ENCODE measurements at places on chromosomes 5 and 9.

- DNase-seq, result no peak
These were observed 2.8 kb upstream of the RICTOR start for GRCh38 chr5:39076757-39077728.

- no peak for DNase-seq
These were observed 16.3 kb downstream of the CARD19 start for GRCh38 chr9:93112116-93112863.

- DNase-seq, result peak; percentile 3
These were observed 138.2 kb upstream of the RFX3 start for GRCh38 chr9:3664044-3664443.

- no peak for DNase-seq
These were observed 981.7 kb downstream of the NR2F1-AS1 start for GRCh38 chr5:92599217-92599810.

GRCh38 chr5:50886657-50887345, 220.4 kb downstream of the PARP8 start:
- no peak for DNase-seq

DNA sequence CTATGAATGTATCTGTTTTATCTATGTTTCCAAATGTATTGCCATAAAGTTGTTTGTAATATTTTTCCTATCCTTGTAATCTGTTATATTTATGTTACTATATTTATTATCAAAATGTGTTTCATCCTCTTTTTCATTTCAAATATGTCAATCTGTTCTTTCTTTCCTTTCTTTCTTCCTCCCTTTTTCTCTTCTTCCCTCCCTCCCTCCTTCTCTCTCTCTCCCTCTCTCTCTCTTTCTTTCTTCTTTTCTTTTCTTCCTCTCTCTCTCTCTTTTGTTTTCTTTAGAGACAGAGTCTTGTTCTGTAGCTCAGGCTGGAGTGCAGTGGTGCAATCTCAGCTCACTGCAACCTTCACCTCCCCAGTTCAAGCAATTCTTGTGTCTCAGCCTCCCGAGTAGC, 91.3 kb downstream of the GTF3C4 start:
- DNase-seq, result no peak

GRCh38 chr5:179274321-179275315, 70.6 kb downstream of the ADAMTS2 start:
- DNase-seq, result no peak

- DNase-seq, result no peak
These were observed 8.9 kb downstream of the LRRC26 start for GRCh38 chr9:137160716-137161557.

DNA sequence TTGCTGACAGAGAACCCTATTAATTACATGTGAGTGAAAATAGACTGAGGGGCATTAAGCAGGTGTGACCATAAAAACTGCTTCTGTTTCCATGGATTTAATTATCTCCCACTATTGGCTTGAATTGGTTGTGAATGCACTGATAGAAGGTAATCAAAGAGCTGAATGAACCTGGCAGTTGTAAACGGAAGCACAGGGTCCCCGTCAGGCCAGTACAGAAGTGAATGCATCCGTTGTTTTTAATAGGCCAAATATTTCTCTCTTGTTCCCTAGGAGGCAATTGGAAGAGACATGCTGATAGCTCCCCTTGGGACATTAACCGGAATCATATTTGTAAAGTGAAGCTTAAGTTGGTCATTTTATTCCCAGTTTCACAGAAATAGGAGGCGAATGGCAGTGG, 147.0 kb downstream of the CAVIN4 start:
- no peak for DNase-seq

- no peak for DNase-seq
These were observed 21.9 kb upstream of the ISCA1 start for GRCh38 chr9:86304236-86304730.

DNA sequence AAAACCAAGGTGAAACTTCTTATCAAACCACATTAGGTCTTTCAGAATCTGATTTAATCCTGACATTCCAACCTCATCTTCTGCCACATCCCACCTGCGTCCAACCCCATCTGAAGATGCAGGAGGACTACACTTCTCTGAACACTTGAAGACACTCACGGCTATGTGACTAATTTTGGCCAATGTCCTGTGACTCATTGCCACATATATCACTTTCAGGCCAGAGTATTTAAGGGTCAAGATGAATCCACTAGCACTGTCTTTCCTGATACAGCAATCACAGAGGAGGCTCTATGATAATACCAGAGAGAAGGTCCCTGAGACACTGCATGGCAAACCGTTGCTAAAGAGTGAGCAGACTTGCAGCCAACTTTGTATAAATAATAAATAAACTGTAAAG, 323.4 kb downstream of the NR2F1-AS1 start:
- no peak for DNase-seq

- DNase-seq, result peak; percentile 54
These were observed 52.8 kb upstream of the CCDC112 start for GRCh38 chr5:115349001-115349817.

- DNase-seq, result peak; percentile 10
These were observed 122.5 kb downstream of the COL23A1 start for GRCh38 chr5:178467568-178468195.

DNA sequence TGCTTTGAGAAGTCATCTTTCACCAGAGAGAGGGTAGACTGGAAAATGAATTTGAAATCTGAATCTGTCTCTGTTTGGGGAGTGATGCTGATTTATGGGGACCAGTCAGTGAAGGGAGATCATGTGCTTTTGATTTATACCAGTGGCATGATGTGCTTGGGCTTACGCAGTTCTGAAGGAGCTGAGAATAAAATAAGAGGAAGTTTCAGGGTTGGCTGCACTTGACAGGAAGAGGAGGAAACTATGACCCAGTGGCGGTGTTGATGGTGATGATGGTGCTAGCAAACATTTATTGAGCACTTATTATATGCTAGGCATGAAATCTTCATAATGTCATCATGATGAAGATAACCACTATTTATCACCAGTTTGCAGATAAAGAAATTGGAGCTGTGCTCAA, 136.4 kb upstream of the GLRA1 start:
- DNase-seq, result no peak

- DNase-seq, result no peak
These were observed 33.6 kb upstream of the MEGF10 start for GRCh38 chr5:127256886-127257597.

GRCh38 chr9:107866711-107867311, 377.2 kb upstream of the KLF4 start:
- DNase-seq, result no peak

GRCh38 chr5:113166261-113166660, 189.7 kb downstream of the DCP2 start:
- peak; percentile 92 for DNase-seq

DNA sequence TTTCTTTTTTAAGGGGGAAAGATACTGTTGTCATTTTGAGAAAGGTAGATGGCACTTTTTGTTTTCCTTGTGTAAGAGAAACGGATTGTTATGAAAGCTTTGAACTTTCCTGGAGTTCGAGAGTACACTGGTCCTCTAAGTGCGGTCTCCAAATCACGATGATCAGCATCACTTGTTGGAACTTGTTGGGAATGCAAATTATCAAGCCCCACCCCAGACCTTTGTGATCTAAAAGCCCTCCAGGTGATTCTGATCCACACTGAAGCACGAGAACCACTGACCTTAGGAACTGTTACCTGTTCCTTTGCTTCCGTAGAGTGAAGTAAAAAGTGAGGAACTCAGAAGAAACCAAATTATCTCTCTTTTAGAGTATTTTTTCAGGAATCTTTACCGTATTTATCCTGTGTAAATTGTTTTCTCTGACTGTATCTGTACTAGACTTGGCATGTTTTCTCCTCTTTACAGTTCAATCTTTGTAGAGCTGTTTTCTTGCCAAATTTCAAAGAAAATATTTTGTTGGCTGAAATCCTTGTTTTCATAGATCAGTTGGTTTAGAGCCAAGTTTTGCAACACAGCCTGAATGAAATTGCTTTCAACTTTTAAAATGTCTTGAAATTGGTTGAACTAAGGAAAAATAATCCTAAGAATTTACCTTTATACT, 4.0 kb downstream of the MAT2B start:
- DNase-seq, result no peak

DNA sequence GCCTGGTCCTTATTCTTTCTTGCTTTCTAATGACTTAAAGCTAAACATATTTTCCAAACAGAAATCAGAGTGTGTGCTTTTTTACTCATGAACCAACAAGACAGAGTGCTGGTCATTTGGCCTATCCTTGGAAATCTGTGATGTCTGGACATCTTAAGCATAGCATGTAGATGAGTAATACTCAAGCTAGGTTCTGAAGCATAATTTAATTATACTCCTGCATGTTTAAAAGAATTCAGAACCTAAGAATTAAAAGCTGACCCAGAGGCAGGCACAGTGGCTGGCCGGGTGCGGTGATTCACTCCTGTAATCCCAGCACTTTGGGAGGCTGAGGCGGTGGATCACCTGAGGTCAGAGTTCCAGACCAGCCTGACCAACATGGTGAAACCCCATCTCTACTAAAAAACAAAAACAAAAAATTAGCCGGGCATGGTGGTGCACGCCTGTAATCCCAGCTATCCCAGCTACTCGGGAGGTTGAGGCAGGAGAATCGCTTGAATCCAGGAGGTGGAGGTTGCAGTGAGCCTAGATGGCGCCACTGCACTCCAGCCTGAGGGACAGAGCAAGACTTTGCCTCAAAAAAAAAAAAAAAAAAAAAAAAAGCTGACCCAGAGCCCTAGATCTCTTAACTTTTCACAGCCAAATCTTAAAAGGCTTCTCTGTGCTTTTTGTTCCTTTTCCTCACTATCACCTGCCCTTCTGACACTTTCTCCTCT, 16.2 kb upstream of the TJP2 start:
- DNase-seq, result peak; percentile 46

GRCh38 chr5:134328619-134329018, 38.4 kb downstream of the CDKL3 start:
- no peak for DNase-seq

GRCh38 chr9:21506626-21507482, 24.7 kb upstream of the IFNE start:
- DNase-seq, result peak; percentile 74

DNA sequence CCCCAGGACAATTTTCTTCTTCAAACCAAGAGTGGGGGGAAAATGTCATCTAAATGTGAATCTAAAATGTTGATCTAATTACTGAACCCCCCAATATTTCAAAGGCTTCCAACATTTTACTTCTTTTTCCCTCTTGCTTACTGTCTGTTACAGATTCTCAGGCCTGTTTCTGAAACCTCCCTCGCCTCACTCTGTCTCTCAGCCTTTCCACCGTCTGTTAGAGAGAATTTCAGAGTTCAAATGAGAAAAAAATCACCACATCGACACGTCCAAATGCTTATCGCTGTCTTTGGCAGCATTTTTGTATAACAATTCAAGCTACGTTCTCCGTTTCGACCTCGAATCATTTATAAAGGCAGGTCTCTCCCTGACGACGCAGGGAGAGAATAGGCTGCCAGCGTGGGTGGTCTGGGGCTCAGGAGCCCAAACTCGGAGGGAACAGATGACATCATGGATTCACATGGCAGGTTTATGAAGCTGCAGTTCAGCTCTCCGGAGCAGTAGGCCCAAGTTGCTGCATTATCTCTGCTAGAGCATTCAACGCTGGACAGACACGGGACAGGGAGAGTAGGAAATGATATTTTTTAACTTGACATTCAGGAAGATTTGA, 139.8 kb downstream of the GAS1 start:
- no peak for DNase-seq

DNA sequence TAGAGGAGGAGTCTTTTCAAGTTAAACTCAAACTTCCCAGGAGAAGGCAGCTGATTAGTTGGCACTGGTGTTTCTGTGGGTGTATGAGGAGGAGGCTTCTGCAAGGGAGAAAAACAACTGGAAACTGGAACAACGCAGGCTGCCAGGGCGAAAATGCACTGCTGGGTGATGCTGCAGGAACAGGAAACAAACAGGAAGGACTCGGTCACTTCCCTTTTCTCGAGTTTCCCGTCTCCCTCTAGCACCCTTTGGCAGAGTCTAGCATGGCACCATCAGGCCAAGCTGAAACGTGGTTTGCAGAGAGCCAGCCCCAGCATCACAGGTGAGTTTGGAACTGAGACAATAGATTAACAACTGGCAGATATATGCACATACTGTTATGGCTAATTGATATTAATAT, 77.5 kb upstream of the CAST start:
- no peak for DNase-seq

GRCh38 chr5:60888359-60889061, 44.4 kb upstream of the ELOVL7 start:
- DNase-seq, result no peak

DNA sequence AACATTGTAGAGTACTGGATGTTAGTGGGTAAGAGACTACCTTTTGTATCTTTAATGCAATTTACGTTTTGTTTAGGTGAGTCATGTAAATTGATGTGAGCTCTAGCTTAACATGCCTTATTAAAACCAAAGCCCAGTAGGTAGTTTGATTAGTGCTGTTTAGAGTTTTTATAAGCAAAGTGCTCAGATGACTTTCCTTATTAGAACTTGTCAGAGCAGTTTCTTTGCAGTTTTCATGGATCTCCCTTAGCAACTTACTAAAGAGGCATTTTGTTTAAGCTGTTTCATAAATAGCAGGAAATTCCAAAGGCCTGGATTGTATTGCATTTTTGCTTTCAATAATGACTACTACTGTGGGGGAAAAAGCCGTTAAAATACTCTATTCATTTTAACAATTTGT, 14.5 kb downstream of the ZSWIM6 start:
- no peak for DNase-seq

GRCh38 chr5:37248421-37248969, 681 bp downstream of the CPLANE1 start:
- no peak for DNase-seq

DNA sequence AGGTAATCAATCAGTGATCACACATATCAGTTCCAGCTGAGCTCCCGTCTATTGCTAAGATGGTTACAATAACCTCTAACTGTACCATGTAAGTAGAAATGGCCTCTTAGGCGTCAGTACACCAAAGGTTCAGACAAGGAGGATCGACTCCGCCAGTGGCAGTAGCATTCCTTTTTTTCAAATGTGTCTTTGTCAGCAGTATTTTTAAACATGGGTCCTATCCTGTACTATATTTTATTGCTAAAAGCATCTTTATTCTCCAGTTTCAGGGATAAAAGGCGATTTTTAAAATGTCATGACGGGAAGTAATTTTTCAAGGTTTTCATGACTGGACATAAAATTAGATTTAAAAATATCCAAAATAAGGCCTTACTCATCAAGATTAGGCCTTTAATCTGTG, 64.8 kb upstream of the TBCA start:
- no peak for DNase-seq

DNA sequence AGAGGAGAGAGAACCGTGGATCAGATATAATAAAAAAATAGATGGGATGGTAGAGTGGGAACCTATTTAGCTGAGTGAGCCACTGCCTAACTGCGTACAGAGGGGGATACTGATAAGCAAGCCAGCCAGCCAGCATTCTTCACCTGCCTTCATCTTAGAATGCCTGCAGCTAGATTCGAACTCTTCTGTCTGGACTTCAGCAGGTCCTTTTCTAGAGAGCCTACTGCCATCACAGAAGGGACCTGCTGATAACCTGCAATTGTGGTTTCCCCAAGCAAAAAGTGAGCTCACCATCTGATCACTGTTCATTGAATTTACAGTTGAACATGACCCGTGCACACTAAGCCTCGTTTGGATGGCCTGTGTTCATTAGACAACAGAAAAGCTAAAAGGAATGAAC, 109.4 kb downstream of the CDC42SE2 start:
- no peak for DNase-seq

GRCh38 chr9:126521976-126522590, 91.6 kb upstream of the LMX1B start:
- DNase-seq, result no peak

All from AG04450 (cell line).